ENCODE measurements at places on chromosomes 7 and 10. TPM values are rescaled to one million over a fixed set of nuclear protein-coding genes. Genes with fewer than 3 reads are reported as not detected.

Gene RELN
- total RNA-seq = 1.1 TPM

DNA sequence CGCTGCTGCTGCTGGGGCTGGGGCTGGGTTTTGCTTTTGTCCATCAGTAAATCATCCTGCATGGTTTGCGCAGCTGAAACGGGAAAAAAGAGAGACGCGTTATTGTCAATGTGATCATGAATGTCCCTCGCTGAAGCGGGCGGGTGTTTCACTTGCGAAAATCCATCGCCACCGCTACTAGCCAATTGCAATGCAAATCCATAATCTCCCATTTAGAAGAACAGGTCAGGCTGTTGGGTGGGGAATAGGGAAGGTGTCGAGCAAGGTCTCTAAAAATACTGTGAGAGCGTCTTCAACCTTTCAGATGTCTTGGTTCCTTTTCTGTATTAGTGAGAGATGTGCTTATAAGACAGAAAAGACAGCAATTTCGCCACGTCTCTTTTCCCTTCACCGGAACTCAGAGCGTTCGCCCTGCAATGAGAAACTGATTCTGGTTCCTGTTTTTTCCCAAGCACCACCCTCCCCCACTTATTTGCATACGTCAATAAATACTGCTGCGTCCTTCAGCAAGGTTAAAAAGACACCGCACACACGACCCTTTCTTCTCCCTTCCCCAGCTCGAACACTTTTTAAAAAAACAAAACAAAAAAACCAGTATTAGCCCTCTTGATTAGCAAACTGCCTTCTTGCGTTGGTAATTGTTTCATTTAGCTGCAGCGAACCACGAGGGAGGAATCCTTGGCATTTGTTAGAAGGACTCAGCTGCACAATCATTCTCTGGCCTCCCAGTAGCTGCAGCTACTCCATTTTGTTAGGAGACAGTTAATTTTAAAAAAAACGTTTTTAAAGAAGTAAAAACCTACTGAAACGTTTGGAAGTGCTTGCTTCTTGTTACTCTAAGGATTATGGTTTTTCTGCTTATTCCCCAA is 50.4 kb downstream of the CPEB3 start:
- no peak for DNase-seq

- DNase-seq = no peak
These were observed 39.5 kb upstream of the GJD4 start for GRCh38 chr10:35565602-35566081.

DNA sequence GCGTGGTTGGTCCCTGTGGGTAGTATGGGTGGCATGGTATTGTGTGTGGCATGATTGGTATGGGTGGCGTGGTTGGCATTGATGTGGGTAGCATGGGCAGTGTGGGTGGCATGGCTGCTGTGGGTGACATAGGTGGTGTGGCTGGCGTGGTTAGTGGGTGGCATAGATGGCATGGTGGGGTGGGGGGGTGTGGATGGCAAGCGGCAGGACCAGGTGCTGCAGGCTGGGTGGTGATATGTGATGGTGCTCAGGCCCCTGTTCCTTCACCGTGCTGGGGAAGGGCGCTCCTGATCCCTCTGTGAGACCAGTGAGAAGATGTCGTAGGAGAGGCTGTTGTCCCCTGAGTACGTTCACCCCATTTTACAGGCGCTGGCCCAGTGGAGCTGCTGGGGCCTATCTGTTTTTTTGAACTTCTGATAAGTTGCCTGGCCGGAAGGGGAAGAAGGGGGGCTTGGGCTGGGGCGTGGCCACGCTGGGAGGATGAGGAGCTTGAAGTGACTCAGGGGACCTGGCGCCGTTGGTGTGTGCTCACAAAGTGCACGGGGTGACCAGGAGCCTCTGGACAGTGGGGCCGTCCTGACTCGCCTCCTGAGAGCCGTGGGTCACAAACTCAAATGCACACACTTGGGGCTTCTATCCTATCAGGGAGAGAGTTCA is 17.5 kb downstream of the INPP5A start:
- DNase-seq = peak; percentile 78

DNA sequence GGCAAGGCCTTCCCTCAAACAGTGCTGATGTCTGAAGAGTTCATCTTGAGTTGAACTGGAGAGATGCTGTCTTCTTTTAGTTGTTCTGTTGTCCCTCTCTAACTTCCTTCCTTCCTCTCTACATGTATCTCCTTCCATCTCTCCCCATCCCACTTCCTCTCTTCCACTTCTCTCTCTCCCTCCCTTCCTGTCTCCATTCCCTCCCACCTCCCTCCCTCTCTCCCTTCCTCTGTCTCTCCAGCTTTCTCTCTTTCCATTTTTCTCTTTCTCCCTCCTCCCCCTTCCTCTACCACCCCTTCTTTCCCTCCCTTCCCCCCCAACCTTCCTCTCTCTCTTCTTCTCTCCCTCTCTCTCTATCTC is 40.7 kb upstream of the TNS3 start:
- DNase-seq = no peak

All from upper lobe of left lung (tissue), 6 donors.